ENCODE measurements at places on chromosomes 6 and 20.

DNA sequence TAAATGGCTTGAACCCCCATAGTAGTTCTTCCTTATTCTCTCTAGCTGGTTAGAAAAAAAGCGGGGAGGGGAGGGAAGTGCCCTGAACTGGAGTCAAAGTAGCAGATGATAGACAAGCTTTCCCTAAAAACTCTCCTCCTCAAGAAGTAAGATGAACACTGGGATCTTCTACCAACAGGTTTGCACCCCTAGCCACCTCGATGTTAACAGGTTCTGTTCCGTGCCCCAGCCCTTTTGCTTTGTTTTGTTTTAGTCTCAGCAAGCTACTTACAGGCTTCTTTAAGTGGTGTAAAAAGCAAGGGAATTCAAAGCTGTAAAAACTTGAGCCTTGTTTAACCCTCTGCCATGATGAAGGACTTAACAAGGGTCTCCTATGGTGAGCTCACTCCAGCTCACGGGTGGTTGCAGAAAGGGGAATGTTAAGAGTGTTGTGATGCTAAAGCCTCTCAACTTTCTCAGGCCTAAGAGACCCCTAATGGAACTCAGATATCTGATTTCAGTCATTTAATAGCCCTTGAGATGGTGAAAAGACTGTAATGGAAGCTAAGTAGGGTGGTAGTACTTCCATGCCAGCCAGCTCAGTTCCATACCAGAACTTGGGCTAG lies 106.0 kb downstream of the FOXO3 start:
- no peak for DNase-seq

DNA sequence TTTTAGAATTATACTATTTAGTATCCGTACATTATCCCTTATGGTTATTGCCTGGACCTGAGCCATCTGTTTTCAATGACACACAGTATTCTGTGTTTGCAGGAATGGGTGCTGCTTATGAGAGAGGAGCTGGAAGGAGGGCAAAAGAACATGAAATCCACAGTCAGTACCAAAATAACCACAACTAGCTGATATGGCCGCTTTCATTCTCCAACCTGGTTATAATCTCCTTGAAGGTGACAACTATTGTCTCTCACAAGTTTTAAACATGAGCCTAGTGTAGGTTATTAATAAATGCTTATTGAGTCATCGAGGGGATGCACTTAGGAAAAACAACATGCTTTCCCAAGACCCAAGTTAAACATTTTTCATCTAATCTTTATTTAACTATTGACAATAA lies 356.6 kb downstream of the BMP2 start:
- no peak for DNase-seq

GRCh38 chr6:25085756-25086155 lies 150.0 kb upstream of the RIPOR2 start:
- DNase-seq, result peak; percentile 4

GRCh38 chr6:31776485-31776988 lies 591 bp downstream of the VWA7 start:
- no peak for DNase-seq

DNA sequence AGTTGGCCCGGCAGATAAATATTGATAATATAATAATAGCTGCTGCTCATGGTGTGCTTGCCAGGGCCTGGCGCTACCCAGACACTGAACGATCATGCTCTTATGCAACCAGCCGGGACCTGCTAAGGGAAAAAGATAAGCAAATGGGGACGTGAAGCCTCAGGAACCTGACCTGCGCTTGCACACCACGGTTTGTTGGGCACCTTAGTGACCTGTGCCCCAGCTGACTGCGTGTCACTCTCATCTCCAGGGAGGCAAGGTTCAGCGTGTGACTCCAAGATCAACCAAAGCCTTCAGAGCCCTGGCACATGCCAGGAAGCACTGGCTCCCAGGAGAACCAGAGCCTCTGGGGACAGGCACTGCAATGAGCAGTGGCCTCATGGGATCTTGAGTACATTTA lies 111.1 kb downstream of the AGPAT4 start:
- no peak for DNase-seq

- no peak for DNase-seq
These were observed 903.9 kb upstream of the MAP3K7 start for GRCh38 chr6:91490671-91491301.

DNA sequence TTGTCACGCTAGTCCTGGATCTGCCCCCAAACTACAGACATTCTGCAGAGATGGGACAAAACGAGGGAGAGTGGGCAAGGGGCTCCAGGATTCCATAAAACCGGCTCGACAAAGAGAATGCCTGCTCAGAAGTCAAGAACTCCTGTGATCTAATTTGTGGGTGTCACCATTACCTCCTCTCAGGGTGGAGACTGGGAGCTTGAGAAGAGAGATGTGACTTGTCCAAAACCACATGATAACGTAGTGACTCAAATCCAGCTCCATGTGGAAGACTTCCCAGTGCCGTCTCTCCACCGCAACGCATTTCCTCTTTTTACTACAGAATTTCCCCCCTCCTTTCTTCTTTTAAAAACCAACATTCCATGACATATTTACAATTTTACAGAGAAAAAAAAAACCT lies 44.3 kb downstream of the TRERF1 start:
- no peak for DNase-seq

DNA sequence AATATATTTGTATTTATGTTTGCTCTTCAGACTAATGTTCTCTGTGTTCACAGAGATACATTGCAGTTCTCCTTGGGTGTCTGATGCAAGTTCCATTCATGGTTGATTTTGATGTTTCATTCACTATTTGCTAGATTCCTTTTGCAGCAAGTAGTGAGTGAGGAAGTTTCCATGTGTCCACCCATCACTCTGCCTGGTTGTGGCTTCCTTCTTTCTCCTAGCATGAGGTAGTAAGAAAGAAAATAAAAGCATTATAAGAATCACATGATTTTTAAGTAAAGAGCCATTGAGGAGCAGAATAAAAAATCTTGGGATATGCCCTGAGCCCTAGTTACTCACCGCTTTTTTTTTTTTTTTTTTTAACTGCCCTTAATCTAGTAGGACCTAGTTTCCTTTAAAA lies 8.7 kb downstream of the SASH1 start:
- DNase-seq, result no peak

DNA sequence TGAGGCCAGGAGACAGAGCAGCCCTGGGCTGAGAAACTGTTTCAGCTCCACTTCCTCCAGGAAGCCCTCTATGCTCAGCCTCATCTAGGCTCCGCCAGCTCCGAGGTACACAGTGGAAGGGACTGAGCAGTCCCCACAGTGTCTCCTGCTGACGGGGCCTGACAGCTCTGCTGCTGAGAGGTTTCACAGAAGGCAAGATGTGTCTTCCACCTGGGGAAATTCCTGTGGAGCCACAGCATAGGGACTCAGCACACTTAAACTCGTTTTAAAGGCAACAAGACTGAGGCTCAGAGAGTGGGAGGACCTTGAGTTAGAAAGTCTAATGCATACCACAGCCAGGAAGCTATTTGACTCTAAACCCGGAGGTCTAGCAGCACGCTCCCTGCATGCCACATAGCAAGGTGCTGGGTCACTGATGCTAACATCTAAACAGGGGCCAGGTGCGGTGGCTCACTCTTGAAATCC lies 6.8 kb downstream of the ADA start:
- peak; percentile 74 for DNase-seq

GRCh38 chr6:34992376-34992775 lies 103.3 kb downstream of the ANKS1A start:
- no peak for DNase-seq

- DNase-seq, result no peak
These were observed 15.5 kb downstream of the TPD52L1 start for GRCh38 chr6:125169058-125169457.

GRCh38 chr6:94215552-94215951 lies 796.2 kb upstream of the EPHA7 start:
- no peak for DNase-seq

DNA sequence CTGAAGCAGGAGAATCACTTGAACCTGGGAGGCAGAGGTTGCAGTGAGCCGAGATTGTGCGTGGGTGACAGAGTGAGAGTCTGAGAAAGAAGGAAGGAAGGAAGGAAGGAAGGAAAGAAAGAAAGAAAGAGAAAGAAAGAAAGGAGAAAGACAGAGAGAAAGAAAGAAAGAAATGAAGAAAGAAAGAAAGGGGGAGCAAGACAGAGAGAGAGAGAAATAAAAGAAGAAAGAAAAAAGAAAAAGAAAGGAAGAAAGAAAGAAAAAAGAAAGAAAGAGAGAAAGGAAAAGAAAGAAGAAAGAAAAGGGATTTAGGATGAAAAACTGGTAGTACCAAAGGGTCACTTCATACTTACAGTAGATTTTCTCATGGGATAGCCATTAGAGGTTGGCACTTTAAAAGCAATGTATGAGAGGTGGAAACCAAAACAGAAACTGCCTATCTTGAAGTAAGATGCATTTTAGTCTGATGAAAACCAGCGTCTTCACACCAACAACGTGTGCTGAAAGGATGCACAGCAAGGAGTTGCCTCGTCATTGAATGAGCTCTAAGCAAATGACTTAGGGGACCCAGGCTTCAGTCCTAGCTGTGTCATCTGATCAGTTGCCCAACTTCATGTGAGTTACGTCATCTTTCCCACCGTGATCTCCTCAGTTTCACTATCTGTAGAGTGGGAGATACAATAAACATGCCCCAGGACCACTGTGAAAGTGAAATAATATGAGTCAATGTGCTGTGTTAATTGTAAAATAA lies 133.9 kb upstream of the NEDD9 start:
- DNase-seq, result peak; percentile 67

DNA sequence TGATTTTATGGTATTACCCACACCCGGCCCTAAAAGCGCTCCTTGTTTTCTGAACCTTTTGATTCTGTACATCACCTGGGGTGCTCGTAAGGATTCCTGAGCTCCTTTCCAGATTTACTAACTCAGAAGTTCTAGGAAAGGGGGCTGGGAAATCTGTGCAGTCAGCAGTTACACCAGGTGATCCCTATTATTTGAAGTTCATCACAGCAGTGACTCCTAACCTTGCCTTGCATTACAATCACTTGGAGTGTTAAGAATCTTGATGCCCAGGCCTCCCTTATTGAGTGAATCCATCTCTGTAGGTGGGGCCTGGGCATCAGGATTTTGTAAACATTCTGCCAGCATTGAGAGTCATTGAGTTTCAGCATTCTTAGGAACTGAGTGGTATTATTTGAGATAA lies 44.7 kb downstream of the BMP6 start:
- no peak for DNase-seq

DNA sequence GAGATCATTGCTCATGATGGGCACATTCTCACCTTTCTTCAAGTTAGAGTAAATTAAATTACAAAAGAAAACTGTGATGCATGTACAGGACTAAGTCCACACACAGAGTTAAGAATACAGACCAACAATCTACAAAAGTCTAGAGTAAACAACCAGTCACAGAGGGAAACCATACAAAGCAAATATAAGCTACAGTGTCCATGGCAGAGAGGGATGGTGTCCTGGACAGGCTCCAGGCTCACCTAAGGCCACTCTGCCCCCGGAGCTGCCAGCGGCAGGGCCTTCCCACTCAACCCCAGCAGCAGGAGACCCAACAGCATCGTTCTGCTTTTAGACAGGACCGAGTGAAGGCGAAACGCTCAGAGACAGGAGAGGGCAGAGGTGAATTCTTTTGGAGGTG lies 16.0 kb downstream of the PDE10A start:
- no peak for DNase-seq

DNA sequence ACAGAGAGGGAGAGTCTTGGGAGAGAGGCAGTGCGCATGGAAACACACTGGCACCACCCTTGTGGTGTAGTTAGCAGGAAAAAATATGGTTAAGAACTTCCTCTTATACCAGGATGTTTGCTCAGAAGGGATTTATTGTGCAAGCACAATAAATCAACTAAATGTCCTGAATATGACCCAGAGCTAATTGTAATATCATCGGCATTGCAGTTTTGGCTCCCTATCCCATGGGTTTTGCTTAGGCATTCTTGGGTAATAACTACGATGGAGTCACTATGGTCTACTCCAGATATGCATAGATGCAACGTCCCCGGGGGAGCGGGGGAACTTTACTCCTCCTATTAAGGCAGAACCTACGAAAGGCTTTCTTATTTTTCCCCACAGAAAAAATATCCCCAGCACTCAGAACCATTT lies 751.6 kb downstream of the EYS start:
- no peak for DNase-seq

- DNase-seq, result no peak
These were observed 112.5 kb downstream of the JPH2 start for GRCh38 chr20:44074252-44075151.

DNA sequence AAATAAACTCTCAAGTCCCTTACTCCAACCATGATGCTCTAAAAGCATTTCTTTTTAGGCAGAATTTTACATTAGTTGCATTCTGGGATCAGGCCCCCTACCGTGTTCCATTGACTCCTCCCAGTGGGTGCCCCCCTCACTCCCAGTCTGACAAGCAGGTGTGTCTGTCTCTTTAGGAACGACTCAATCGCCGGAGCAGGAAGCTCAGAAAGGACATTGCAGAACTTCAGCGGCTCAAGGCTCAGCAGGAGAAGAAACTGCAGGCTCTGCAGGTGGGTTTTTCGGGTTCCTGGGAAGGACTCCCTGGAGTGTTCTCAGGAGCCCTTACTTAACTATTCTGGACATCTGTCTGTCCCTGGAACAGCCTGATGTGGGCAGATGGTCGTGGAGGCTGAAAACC lies 9.9 kb downstream of the TRIM40 start:
- DNase-seq, result no peak

DNA sequence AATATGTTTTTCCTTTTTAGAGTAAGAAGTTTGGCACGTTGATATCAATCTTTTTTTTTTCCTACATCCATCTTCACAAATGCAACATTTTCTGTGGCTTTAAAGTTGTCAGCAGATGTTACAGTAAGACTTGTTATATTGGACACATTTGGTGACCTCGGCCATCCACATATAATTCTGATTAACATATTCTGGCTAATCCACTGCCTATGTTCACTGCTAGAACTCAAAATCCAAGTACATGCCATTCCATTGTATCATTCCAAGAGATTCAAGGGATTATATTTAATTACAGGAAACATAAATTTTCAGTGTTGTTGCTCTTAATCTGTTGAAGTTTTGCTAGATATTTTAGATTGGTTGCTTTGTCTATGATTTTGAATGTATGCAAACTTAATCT lies 367.6 kb downstream of the TENT5A start:
- no peak for DNase-seq

DNA sequence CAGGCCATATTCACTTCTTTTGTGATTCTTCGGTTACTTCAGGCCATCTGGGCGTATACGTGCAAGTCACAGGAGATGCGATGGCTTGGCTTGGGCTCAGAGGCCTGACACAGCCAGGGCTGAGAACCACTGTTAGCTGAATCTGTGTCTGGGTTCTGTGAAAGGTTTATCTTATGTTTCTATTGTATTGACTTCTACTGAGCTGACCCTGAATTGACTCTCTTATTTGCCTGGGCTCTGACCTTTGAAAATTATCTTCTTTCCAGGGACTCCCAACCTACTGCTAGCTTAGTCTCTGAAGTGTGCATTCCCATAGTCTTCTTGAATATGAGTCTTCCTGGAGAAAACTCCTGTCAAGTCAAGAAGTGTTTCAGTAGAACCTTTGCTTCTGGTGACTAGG lies 226.4 kb upstream of the SOX4 start:
- no peak for DNase-seq

Measured in CD4-positive, alpha-beta T cell treated with Interferon alpha-2 for 1 hour (primary cell).